CD4-positive, alpha-beta T cell treated with Interleukin-2 at 100 ng/mL for 4 hours (primary cell): ENCODE measurements at places on chromosomes 3 and 15.

DNA sequence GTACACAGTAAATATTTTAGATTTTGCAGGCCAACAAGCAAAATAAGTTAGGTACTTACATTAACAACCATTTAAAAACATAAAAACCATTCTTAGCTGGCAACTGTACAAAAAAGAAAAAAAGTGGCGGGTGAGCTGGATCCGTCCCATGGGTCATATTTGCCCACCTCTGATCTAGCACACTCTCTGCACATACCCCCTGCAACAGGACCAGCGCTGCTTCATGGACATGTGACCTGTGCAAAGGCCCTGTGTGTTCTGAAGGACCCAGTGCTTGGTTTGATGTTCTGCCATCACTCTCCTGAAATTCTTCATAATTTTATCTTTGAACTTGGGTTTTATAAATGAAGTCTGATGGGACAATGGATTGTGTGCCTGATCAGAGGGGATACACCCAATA, 72.5 kb upstream of the ACAN start:
- no peak for DNase-seq

- no peak for DNase-seq
Measured at GRCh38 chr15:36601497-36601932, 22.1 kb downstream of the CDIN1 start.

DNA sequence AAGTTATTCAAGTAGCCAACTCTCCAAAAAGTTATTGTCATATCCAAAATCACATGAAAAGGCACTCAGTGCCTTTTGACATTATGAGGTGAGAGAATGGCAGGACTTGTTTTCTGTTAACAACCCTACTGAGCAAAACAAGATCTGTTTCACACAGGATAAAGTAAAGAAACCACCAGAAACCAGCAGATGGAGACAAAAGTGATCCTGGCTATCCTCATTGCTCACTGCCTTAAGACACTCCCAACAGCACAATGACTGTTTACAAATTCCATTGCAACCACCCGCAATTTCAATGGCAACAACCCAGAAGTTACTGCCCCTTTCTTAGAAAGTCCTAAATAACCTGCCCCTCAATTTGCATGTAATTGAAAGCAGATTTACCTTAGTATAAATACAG, 352.6 kb upstream of the NDN start:
- no peak for DNase-seq

GRCh38 chr3:141553055-141553454, 66.2 kb downstream of the RASA2 start:
- DNase-seq, result peak; percentile 83

- DNase-seq, result no peak
Measured at GRCh38 chr3:29568355-29568754, 287.5 kb downstream of the RBMS3 start.
